ENCODE measurements at places on chromosomes 7 and 10. TPM values are rescaled to one million over a fixed set of nuclear protein-coding genes. Genes with fewer than 3 reads are reported as not detected.

LRRC17 gene
- polyA plus RNA-seq, result 20.4 TPM

DNA sequence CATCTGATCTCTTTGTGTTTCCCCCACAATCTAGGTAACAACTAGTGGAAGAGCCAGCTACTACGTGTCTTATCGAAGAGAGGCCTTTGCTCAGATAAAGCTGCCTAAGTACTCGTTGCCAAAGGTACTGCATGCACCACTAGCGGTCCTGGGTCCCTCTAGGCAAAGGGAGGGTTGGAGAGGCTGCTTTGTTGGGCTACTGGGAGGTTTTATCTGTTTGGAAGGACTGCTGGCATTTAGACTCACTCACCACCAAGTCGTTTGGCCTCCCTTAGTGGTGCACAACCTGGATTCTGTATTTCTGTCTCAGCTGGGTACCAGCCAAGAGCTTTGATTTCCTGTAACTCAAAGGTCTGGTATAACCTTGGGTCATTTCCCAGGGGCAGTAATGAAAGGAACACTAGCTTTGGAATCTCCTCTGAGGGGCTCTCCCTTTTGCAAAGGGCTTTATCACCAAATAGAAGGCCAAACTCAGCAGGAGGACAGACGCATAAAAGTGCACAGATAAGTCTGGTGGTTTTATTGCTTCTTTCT lies 498.3 kb downstream of the SORCS3 start:
- H3K36me3 ChIP-seq, result no peaks in the 10 kb centered on the region
- H3K27me3 ChIP-seq, result no peaks in the 10 kb centered on the region
- H3K27ac ChIP-seq, result no peak overlapping the region
- H3K4me1 ChIP-seq, result no peaks in the 10 kb centered on the region
- no peak for DNase-seq
- H3K4me3 ChIP-seq, result no peak overlapping the region

- DNase-seq, result no peak
- no peak overlapping the region for H3K27ac ChIP-seq
- peaks cover 8% of the 10 kb centered on the region for H3K4me1 ChIP-seq
- no peak overlapping the region for H3K4me3 ChIP-seq
- no peaks in the 10 kb centered on the region for H3K36me3 ChIP-seq
Measured at GRCh38 chr10:48899781-48900180, 39.9 kb downstream of the LRRC18 start.

HOXA11 gene
- polyA plus RNA-seq, result 7.6 TPM

DNA sequence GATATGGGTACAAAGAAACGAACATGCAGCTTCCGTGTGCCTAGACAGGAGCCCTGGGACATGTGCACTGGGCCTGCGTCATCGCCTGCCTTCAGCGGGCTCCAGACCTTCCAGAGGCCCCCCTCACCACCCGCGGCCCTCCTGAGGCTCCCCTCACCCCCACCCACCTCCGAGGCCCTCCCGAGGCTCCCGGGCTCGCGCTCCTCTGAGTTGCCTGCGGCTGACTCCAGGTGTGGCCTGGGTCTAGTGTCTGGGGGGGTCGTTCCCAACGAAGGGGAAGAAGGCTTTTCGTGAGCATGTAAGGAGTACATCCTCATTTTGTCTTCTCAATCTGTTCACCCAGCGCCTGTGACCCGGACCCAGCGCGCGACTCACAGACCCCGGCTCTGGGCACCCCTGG lies 177.3 kb upstream of the ZNF32 start:
- no peaks in the 10 kb centered on the region for H3K27me3 ChIP-seq
- no peaks in the 10 kb centered on the region for H3K36me3 ChIP-seq
- H3K4me3 ChIP-seq, result no peak overlapping the region
- no peak overlapping the region for H3K27ac ChIP-seq

DNA sequence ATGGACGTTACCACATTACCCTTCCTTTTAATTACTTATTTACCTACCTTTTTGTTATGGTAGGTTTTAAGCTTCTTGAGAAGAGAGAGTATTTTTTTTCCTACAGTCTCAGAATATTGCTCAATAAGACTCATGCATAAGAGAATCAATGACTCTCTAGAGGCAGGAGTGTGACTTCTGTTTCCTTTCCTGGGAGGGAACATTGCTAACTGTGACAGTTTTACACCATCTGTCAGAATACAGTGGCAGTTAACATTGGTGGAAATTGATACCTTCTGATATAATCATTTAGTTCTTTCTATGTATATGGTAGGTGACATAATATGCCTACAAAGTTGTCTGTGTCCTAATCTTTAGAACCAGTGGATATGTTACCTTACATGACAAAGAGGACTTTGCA lies 348.7 kb upstream of the POT1 start:
- H3K27me3 ChIP-seq, result no peaks in the 10 kb centered on the region
- no peak overlapping the region for H3K4me3 ChIP-seq
- no peaks in the 10 kb centered on the region for H3K36me3 ChIP-seq
- no peaks in the 10 kb centered on the region for H3K4me1 ChIP-seq
- H3K27ac ChIP-seq, result no peak overlapping the region
- DNase-seq, result no peak

- H3K36me3 ChIP-seq, result no peaks in the 10 kb centered on the region
- peaks cover 48% of the 10 kb centered on the region for H3K27me3 ChIP-seq
- no peaks in the 10 kb centered on the region for H3K4me1 ChIP-seq
- H3K27ac ChIP-seq, result no peak overlapping the region
Measured at GRCh38 chr10:43078986-43079273, 2.1 kb downstream of the RET start.

- no peaks in the 10 kb centered on the region for H3K36me3 ChIP-seq
- H3K27ac ChIP-seq, result no peak overlapping the region
- H3K27me3 ChIP-seq, result no peaks in the 10 kb centered on the region
Measured at GRCh38 chr7:135322571-135323340, 89.1 kb downstream of the STRA8 start.

DNA sequence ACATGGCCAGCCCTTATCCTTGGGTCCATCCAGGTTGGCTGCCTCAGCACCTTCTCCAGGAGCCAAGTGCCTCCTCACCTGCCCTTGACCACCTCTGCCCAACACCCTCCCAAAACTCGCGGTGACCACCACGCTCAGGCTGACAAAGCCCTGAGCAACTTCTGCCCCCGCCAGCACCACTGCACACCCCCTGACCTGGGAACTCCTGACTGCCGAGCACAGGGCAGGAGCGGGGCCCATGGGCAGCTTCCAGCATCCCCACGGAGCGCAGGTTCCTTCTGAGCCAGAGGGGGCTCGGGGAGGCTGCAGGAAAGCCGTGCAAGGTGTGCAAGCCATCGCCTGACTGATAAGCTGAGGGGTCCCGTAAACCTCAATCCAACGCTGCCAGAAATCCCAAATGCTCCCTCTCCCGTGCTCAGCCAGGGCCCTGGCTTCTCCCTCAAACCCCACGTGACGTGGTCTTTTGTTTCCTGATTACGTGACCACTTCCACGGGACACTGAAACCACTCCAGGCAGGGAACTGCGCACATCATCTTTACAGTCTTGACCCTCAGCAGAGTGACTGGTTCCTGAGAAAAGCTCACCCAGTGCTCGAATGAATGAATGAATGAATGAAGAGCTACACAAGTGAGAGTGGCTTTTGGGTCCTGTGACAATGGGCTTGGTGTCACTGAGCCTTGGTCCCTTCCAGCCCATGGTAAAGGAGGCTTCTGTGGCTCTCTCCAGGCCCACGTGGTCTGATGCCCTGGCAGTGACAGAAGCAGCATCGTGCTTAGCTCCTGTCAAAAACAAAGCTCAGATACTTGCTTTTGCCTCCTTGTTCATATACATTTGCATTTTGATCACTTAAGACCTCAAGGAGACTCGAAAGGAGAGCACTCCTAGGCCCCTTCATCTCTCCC lies 249.8 kb upstream of the PPP2R2D start:
- no peak overlapping the region for H3K27ac ChIP-seq
- H3K4me3 ChIP-seq, result no peak overlapping the region
- DNase-seq, result no peak
- no peaks in the 10 kb centered on the region for H3K36me3 ChIP-seq

DNA sequence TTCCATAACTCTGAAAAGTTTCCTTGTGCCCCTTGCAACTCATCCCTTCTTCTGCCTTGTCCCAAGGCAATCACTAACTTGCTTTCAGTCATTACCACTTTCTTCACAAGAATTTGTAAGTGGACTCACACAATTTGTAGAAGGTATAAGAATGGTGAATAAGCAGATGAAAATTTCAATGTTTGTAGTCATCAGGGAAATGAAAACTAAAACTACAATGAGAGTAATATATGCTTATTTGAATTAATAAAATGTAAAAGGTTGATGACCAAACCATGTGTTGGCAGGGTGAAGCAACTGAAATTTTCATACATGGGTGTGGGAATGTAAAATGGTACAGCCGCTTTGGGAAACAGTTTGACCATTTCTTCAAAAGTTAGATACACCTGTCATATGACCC lies 79.7 kb downstream of the GNAT3 start:
- no peak for DNase-seq
- H3K36me3 ChIP-seq, result no peaks in the 10 kb centered on the region
- H3K27ac ChIP-seq, result no peak overlapping the region
- no peaks in the 10 kb centered on the region for H3K27me3 ChIP-seq
- H3K4me1 ChIP-seq, result no peaks in the 10 kb centered on the region

DNA sequence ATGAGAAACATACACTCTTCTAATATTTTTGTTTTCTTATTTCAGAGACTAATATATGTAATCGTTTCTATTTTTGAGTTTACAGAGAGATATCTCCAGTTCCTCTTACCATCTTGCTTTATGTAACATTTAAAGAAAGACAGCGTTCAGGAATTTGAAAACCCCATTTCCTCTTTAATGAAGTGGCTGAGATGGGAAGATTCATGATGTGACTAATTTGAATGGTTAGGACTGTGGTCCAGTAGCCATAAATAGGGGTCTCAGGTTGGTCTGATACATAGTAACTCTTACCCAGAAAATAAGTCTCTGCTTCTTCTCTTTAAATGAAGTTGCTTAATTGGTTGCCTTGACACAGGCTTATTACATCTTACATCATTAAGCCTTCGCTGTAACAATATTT lies 6.9 kb downstream of the KMT2E start:
- H3K4me1 ChIP-seq, result peaks cover 36% of the 10 kb centered on the region
- no peak overlapping the region for H3K27ac ChIP-seq
- H3K27me3 ChIP-seq, result no peaks in the 10 kb centered on the region
- DNase-seq, result no peak

DNA sequence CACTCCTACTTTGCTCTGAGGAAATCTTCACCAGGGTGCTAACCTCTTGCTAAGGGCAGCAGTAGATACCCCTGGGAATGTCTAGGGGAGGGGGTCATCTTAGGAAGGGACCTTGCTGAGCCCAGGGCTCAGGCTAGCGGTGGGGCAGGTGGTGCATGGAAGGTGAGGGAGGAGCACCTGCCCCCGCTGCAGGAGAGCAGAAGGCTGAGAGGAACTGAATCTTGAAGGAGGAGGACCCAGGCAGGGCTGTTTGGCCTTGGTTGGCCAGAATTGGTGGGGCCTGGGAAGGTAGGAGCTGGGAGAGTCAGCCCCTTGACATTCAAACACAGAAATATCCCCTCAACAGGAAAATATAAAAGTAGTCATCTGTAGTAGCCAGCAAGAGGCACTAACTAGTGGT lies 7.0 kb downstream of the CALHM3 start:
- H3K4me1 ChIP-seq, result no peaks in the 10 kb centered on the region
- H3K27me3 ChIP-seq, result no peaks in the 10 kb centered on the region
- no peak overlapping the region for H3K27ac ChIP-seq
- H3K4me3 ChIP-seq, result no peak overlapping the region
- no peaks in the 10 kb centered on the region for H3K36me3 ChIP-seq
- no peak for DNase-seq

DNA sequence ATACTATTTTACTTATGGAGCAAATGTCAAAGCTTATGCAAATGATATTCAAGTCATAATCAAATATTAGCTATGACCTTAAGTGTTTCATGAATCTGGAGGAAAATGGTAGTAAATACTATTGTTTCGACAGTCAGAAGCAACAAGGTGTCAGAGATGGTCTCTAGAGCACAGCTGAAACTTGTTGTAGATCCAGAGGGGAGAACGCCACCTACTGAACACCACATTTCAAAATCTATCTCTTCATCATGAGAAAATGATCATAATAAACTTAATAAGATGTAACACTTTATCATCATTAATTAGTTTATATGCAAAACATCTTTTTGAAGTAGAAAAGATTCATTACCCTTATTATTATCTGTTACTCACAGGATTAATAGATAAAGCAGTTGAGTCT lies 418.7 kb downstream of the GATA3 start:
- no peaks in the 10 kb centered on the region for H3K27me3 ChIP-seq
- no peaks in the 10 kb centered on the region for H3K36me3 ChIP-seq
- no peak overlapping the region for H3K4me3 ChIP-seq
- H3K4me1 ChIP-seq, result no peaks in the 10 kb centered on the region

DNA sequence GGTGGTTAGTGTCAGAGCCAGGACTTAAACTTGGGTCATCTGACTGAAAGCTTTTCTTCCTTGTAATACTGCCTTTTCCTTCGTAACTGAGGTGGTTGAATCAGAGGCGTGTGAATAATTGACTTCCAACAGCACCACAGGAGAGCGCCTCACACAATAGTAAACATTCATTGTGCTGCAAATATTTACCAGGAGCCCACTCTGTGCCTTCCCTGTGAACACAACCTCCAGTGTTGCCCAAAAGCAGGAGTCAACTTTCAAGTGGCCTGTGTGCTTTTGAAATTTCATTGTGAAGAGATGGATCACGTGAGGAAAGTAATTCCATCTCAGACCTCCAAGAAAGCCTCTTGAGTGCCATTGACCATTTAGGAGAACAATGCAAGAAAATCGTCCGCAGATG lies 60.2 kb downstream of the ADRA2A start:
- no peaks in the 10 kb centered on the region for H3K4me1 ChIP-seq
- H3K27ac ChIP-seq, result no peak overlapping the region
- no peak overlapping the region for H3K4me3 ChIP-seq
- H3K27me3 ChIP-seq, result peaks cover 13% of the 10 kb centered on the region
- DNase-seq, result no peak

GRCh38 chr7:51634538-51634937 lies 317.9 kb upstream of the COBL start:
- no peaks in the 10 kb centered on the region for H3K36me3 ChIP-seq
- no peak for DNase-seq
- H3K27me3 ChIP-seq, result no peaks in the 10 kb centered on the region
- peaks cover 15% of the 10 kb centered on the region for H3K4me1 ChIP-seq

NKX2-3 gene
- polyA plus RNA-seq, result not detected

DNA sequence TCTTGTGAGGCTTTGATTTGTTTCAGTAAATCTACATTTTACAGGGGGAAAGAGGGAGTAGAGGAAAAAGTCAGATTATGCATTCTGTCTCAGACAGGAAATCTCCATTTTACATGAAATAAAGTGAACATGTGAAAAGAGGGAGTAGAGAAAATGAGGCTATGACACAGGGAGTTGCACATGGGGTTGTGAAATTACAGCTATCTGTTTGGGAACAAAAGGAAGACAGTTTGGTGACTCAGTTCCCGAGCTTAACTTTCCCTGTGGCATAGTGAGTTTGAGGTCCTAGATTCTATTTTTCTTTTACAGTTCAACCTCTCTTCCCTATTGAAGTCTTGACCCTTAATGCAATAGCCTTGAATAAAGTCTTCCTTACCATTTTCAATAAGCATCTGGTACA lies 63.2 kb upstream of the AGR3 start:
- no peak overlapping the region for H3K27ac ChIP-seq
- DNase-seq, result no peak
- no peak overlapping the region for H3K4me3 ChIP-seq
- H3K4me1 ChIP-seq, result no peaks in the 10 kb centered on the region
- H3K36me3 ChIP-seq, result no peaks in the 10 kb centered on the region
- H3K27me3 ChIP-seq, result no peaks in the 10 kb centered on the region

CFAP43 gene
- 0.66 TPM for polyA plus RNA-seq

- no peak overlapping the region for H3K4me3 ChIP-seq
- DNase-seq, result no peak
- H3K36me3 ChIP-seq, result no peaks in the 10 kb centered on the region
- H3K27ac ChIP-seq, result no peak overlapping the region
- no peaks in the 10 kb centered on the region for H3K27me3 ChIP-seq
Measured at GRCh38 chr10:90743291-90743690, 114.5 kb downstream of the HTR7 start.

PARG gene
- 20.4 TPM for polyA plus RNA-seq

ANLN gene
- 8.2 TPM for polyA plus RNA-seq

SORCS1 gene
- polyA plus RNA-seq, result 1.1 TPM

Data from hepatocyte (in vitro differentiated cells).